ENCODE measurements at places on chromosomes 6 and 20. TPM values are rescaled to one million over a fixed set of nuclear protein-coding genes. Genes with fewer than 3 reads are reported as not detected.

DNA sequence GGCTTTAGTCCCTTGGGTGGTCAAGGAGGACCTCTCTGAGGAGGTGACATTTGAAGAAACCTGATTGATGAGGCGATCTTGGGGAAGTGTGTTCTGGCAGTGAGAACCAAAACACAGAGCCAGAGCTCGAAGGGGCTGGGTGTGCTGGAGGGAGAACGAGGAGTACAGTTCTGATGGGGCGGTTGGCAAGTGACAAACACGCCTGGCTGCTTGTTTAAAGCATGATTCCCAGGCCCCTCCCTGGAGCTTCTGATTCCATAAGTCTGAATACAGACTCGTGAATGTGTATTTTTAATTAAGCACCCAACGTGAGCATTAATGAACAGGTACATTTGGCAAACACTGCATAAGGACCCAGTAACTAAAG, 886 bp upstream of the NFATC2 start:
- DNase-seq, result no peak
- no peak overlapping the region for H3K27ac ChIP-seq
- peaks cover 8% of the 10 kb centered on the region for H3K36me3 ChIP-seq
- H3K4me1 ChIP-seq, result peaks cover 22% of the 10 kb centered on the region

DNA sequence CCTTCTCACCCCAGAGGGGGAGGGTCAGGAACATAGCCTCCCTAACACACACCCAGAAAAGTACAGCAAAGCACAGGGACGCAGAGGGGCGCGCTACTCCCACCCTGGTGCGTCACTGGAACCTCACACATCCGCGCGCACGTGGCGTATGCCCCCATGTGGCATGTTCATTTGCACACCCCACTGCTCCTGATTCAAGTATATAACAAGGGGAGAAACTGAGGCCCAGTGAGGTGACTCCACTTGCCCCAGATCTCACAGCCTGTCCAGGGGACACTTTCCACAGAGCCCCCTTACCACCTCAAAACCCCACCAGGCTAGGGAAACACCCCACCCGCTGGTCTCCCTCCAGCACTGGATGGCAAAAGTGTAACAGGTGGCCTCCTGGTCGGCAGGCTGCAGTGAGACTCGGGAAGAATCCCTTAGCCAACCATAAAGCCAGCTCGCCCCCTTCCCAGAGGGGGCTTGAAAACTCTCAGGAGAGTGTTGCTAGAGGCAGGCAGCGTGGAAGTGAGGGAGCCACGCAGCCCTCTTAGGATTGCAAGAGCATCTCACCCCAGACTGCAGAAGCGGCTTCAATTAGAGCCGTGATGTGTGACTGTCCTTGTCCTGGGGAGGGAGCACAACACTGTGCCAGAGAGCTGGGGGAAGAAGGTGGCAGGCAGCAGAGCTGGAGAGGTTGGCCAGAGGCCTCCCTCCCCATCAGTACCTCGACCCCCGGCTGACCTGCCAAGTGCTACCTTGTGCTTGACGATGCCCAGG, at the start of gene GRM4:
Gene GRM4 (minus strand): TSS at position 67 of the 762 bp plus-strand sequence. CDS start 12,591 bp downstream, outside the sequence.
- H3K27ac ChIP-seq, result no peak within 1 kb of the TSS
- DNase-seq, result no peak
- peak within 1 kb of the TSS; percentile 30 for H3K4me3 ChIP-seq
- H3K27me3 ChIP-seq, result peaks cover 61% of the 10 kb centered on the region
- peaks cover 18% of the 10 kb centered on the region for H3K4me1 ChIP-seq

- H3K4me1 ChIP-seq, result no peaks in the 10 kb centered on the region
- peaks cover 18% of the 10 kb centered on the region for H3K27me3 ChIP-seq
- H3K36me3 ChIP-seq, result no peaks in the 10 kb centered on the region
- no peak overlapping the region for H3K27ac ChIP-seq
- DNase-seq, result peak; percentile 20
Observed at GRCh38 chr20:61387204-61387953, 135.3 kb downstream of the CDH4 start.

- peaks cover 28% of the 10 kb centered on the region for H3K36me3 ChIP-seq
- no peaks in the 10 kb centered on the region for H3K4me1 ChIP-seq
- H3K27ac ChIP-seq, result no peak overlapping the region
- DNase-seq, result no peak
- H3K27me3 ChIP-seq, result no peaks in the 10 kb centered on the region
Observed at GRCh38 chr6:97175806-97176205, 107.2 kb downstream of the MMS22L start.

Gene SPATA25
- 0.38 TPM for total RNA-seq

DNA sequence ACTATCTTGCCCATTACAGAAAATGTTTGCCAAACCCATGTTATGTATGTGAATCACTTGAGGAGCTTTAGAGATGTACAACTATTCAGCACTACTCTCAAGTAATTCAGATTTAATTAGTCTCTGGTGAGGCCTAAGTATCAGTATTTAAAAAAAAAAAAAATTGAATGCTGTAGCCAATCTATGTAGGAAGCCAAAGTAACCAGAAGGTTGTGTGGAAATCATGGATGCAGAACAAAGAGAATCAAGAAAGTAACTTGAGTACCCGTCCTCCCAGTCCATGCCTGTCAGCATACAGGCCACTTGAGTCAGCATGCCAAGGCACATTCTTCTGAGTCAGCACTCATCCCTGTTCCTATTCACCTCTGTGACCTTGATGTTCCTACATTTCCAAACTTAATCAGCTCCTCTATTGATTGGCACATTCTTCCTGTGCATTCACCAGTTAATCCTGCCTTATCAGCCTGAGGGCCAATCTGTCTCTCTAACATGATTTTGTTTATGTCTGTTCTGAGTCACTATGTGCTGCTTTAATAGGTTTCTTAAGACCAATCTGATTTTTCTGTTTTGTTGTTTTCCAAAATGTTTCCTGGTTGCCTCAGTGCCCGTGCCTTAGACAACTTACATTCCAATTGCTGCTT, 165.6 kb downstream of the KCNQ5 start:
- DNase-seq, result no peak
- H3K27me3 ChIP-seq, result no peaks in the 10 kb centered on the region
- H3K27ac ChIP-seq, result no peak overlapping the region
- peaks cover 10% of the 10 kb centered on the region for H3K4me1 ChIP-seq

- no peak overlapping the region for H3K27ac ChIP-seq
- H3K27me3 ChIP-seq, result no peaks in the 10 kb centered on the region
- DNase-seq, result no peak
Observed at GRCh38 chr6:157025437-157025836, 248.3 kb downstream of the ARID1B start.

DNA sequence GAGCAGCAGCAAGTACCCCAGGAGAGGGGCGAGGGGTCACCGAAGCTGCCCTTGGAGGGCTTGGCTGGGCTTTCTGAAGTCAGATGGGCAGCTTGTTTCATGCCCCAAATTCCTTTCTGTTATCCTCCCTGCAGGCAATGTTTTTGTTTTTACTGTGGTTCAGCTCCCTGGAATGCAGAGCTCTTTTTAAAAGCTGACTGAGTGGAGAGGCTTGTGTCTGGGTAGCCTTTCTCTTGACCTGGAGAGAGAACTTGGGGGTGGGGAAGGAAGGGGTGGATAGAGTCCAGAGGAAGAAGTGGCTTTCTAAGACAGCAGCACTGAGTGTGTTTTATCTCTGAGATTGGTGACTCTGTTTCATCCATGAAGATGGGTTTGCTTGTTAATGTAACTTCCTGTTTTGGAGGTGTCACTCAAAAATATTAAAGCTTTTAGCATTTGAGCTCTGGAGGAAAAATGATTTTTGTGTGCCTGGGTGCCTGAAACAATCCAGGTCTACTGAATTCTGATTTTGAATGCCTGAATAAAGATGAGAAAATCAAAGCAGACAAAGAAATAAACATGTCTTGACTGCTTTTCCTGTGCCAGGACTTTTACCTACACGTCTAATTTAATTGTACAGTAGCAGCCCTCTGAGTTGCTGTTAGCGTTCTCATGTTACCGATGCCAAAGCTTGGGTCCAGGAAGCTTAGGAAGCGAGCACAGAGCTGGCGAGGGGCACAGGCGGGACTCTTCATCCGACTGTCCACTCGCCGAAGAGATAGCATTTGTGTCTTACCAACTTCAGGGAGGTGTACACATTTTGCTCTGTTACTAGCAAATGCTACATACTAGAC, 78.2 kb upstream of the EEF1E1 start:
- H3K4me1 ChIP-seq, result no peaks in the 10 kb centered on the region
- H3K27ac ChIP-seq, result no peak overlapping the region
- no peak overlapping the region for H3K4me3 ChIP-seq
- no peak for DNase-seq
- H3K27me3 ChIP-seq, result peaks cover 21% of the 10 kb centered on the region

- H3K4me1 ChIP-seq, result peaks cover 43% of the 10 kb centered on the region
- DNase-seq, result no peak
- H3K36me3 ChIP-seq, result peaks cover 8% of the 10 kb centered on the region
Observed at GRCh38 chr6:157996201-157996712, 14.6 kb downstream of the SYNJ2 start.

Gene TUBE1
- 62.7 TPM for total RNA-seq

Gene ABHD16B
- total RNA-seq, result not detected

Gene PRPH2
- total RNA-seq, result not detected

- H3K4me1 ChIP-seq, result peaks cover 30% of the 10 kb centered on the region
- DNase-seq, result no peak
- no peak overlapping the region for H3K4me3 ChIP-seq
- no peaks in the 10 kb centered on the region for H3K27me3 ChIP-seq
Observed at GRCh38 chr6:72950114-72950860, 275.0 kb downstream of the KHDC1L start.

Gene FOXC1
- total RNA-seq, result not detected

- DNase-seq, result no peak
- H3K27ac ChIP-seq, result peak overlapping the region; percentile 99
- peaks cover 60% of the 10 kb centered on the region for H3K4me1 ChIP-seq
- peaks cover 40% of the 10 kb centered on the region for H3K36me3 ChIP-seq
- H3K27me3 ChIP-seq, result no peaks in the 10 kb centered on the region
- H3K4me3 ChIP-seq, result peak overlapping the region; percentile 95
Observed at GRCh38 chr20:35661908-35662307, 2.8 kb downstream of the CPNE1 start.

- DNase-seq, result no peak
- no peak overlapping the region for H3K27ac ChIP-seq
- H3K4me3 ChIP-seq, result no peak overlapping the region
- H3K4me1 ChIP-seq, result no peaks in the 10 kb centered on the region
Observed at GRCh38 chr6:165552248-165552736, 110.7 kb downstream of the PDE10A start.

DNA sequence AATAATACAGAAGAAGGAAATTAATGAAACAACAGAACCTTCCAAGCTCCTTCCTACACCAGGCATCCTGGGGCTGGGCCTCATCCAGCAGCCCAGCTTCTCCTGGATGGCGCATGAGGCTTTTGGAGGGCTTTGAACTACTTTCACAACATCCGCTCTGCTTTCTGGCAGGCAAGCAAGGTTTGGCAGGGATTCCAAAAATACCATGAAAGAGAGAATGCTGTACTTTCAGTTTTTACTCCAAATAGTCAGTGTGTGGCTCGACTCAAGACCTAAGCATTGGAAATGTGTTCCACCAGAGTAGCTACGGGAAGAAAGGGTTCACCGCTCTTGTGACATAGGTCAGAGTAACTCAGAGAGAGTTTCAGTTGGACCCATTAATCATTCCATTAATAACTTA, 125.4 kb downstream of the OPRM1 start:
- H3K4me3 ChIP-seq, result peak overlapping the region; percentile 23
- peaks cover 30% of the 10 kb centered on the region for H3K36me3 ChIP-seq
- H3K27ac ChIP-seq, result no peak overlapping the region
- DNase-seq, result no peak
- peaks cover 53% of the 10 kb centered on the region for H3K4me1 ChIP-seq

Gene C2
- 1.6 TPM for total RNA-seq

DNA sequence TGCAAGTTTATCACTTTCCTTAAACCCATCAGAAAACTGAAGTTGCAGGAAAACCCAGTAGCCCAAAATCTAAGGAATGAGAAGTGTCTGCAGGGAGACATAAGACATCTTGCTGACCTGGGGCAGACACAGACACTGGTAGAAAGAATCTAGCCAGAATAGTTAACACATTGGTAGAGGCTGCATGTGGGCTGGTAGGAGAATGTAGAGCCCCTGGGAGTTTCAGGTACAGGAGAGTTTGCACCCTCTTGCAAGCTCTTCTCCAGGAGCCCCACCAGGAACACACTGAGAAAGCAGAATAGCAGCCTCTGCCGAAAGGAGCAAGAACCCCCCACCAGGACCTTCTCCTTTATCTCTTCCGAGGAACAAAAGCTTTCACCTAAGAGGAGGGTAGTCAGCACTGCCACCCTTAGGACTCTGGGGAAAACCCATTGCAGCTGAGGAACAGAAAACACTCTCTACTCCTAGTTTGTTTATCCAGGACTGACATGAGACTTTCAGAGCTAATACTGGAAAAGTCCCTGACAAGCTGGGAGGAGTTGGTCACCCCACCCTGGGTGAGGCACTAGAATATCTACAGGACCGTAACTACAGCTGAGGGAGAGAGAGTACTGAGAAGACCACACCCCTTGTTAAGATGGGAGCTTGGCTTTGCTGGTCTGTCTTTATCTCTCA, 10.5 kb upstream of the OGFRL1 start:
- H3K4me1 ChIP-seq, result no peaks in the 10 kb centered on the region
- H3K27ac ChIP-seq, result no peak overlapping the region
- H3K27me3 ChIP-seq, result peaks cover 2% of the 10 kb centered on the region
- H3K36me3 ChIP-seq, result no peaks in the 10 kb centered on the region

Gene TAGAP
- total RNA-seq, result 82.6 TPM

DNA sequence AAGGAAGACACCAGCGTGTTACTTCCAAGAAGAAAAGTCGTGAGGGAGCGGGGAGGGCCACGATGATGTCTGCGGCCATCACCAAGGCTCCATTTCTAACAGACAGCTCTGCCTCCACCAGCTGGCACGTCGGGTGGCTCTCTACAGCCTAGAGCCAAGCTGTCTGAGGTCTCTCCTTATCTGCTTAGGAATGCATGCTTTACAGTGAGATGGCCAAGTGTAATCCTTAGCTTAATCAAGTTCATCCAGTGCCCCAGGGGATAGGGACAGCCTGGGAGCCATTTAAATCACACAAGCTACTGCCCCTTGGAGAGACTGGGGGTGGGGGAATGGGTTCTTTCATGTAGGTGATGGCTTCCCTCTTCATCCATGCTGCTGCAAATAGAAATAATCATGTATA, 213.8 kb upstream of the CST7 start:
- H3K27me3 ChIP-seq, result no peaks in the 10 kb centered on the region
- no peak overlapping the region for H3K4me3 ChIP-seq
- no peak for DNase-seq

DNA sequence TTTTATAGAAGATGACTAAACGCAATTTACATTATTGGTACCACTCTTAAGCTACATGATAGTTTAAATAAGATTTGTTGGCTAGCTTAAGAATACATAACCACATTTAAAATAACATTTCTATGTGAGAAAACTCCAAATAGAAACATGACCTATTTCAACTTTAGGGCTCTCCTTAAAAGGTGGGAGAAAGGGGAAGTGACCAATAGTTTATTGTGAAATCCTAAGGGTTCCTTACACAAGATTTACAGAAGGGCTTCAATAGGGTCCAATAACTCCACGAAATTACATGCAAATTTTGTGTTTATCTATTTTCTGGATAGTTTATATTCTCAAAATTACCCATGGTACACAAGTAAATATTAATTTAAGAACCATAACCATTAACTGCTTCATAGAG, 91.6 kb upstream of the DST start:
- no peak overlapping the region for H3K27ac ChIP-seq
- no peak for DNase-seq
- H3K36me3 ChIP-seq, result no peaks in the 10 kb centered on the region
